Stimulated activated CD4-positive, alpha-beta T cell treated with anti-CD3 and anti-CD28 coated beads, Interleukin-1b, Interleukin-23, amount 100 ng/mL, for 24 hours (primary cell): ENCODE measurements at places on chromosomes 16 and 17.

DNA sequence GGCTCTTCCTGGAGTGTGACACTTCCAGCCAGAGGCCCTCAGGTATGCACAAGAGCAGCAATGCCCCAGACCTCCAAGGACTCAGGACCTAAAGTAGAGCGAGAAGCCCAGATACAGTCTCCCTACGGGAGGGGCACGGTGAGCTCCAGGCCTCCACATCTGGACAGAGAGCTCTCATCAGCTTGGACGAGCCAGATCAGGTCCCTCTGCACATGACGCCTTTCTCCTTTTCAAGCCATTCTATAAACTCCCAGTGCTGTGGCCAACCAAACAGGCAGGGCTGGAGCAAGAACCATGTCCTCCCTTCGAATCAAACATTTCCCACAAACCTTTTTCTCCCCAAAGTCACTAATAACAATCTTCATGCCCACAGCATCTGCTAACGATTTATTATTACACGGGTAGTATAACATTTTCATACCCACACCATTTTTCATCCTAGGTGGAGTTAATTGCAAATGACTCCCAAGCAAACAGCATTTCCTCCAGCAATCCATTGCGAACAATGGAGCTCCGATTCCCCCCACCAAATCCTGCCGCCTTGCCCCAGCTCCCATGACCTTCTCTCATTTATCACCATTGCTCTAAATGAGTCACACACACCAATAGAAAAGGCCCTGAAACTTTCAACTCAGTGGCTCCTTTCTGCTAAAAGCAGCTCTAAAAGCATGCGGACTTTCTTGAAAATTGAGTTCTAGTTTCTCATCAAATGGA, 24.2 kb upstream of the NLRP1 start:
- no peak for DNase-seq

GRCh38 chr17:49575679-49576087, at the start of gene NXPH3:
TSS of gene NXPH3 (plus strand) at chr17:49575871. CDS start at chr17:49576220, 349 bp downstream.
- DNase-seq = peak; percentile 46

GRCh38 chr16:27333104-27333503, 19.3 kb downstream of the IL4R start:
- DNase-seq = no peak

GRCh38 chr17:44209786-44210341, 9.6 kb downstream of the UBTF start:
- DNase-seq = no peak

DNA sequence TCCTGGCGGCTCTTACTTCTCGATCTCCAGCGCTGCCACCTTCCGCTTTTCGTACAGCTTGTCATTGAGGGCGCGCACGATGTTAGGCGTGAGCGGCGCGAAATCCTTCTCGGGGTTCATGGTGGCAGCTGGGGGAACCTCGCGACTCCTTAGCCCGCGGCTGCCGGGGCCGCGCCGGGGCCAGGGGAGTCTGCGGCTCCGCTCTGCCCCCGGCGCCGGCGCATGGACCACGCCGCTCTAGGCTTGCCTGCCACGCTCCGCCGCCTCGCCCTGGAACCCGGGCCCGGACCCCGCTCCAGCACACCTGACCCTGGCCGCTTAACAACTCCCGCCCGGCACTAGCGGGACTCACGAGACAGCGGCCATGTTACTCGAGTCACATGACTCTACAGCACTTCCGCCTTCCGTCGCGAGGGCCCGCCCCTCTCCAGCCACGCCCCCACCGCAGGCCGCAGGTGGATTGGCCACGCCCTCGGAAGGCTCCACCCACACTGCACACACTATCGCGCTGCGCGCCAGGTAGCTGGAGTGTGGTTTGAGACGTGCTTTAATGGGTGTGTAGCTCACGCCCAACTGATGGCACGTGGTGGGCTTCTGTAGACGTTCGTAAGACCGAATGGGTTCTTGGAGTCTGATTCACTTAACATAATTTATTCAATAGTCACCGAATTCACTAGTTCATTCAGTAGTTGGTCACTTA, at the start of gene VAC14:
VAC14 (minus strand) TSS at position 378 of the 700 bp plus-strand sequence; CDS start at position 120, 258 bp downstream.
- DNase-seq = peak; percentile 94

GRCh38 chr17:76417499-76418143, 33.2 kb downstream of the SPHK1 start:
- DNase-seq = no peak

- no peak for DNase-seq
Measured at GRCh38 chr17:45110676-45111611, 21.4 kb downstream of the PLCD3 start.

- DNase-seq = peak; percentile 51
Measured at GRCh38 chr16:27316038-27316680, 2.4 kb downstream of the IL4R start.

GRCh38 chr17:72118335-72119076, 2.3 kb upstream of the SOX9 start:
- DNase-seq = no peak

DNA sequence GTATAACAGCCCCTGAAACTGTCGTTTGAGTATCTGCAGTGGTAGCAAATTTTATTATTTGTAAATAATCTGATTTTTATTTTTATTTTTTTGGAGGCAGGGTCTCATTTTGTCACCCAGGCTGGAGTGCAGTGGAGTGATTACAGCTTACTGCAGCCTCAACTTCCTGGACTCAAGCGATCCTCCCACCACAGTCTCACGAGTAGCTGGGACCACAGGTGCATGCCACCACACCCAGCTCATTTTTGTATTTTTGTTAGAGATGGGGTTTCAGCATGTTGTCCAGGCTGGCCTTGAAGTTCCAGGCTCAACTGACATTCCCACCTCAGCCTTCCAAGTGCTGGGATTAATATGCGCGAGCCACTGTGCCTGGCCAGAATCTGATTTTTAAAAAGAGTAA, 2.8 kb downstream of the NDEL1 start:
- no peak for DNase-seq

GRCh38 chr16:3317315-3317999, 12.2 kb downstream of the ZNF75A start:
- DNase-seq = no peak

GRCh38 chr17:48297825-48298224, 132.2 kb downstream of the SKAP1 start:
- no peak for DNase-seq

GRCh38 chr16:81521141-81521626, 76.6 kb downstream of the CMIP start:
- peak; percentile 15 for DNase-seq

- no peak for DNase-seq
Measured at GRCh38 chr16:88369447-88370008, 13.2 kb upstream of the ZNF469 start.

DNA sequence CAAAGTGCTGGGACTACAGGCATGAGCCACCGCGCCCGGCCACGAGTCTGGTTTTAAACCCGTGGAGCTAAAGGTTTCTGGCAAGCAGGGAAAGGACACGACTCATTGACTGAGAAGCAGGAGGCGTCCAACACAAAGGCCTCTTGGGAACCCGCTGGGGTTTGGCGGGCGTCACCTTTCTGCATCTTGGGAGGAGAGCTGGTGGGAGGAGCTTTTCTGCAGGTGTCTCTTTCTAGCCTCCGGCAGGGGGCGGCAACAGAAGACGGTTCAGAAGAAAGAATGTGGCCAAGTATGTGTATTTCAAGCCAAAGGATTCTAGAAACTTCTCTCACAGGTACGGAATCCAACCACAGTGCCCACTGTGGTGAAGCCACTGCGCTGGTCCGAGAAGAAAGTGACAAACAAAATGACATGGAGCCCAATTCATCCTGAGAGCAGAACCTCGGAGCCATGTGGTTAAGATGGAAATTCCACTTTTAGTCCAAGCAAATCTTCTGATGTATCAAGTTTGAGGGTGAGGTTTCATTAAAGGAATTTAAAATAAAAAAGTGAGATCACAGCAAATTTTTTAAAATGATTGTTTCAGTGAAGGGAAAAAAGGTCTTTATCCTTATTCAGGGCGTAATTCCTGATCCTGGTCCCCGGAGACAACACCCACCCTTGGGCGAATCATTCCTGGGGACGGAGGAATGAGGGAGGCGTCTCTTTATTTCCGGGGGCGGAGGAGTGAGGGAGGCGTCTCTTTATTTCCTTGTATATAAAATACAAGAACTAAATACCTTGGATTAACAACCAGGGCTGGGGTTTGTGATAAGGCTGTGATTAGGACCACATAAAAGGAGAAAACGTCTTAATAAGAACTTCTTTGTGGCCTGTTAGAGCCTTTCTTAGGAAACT, 97.6 kb downstream of the MRM3 start:
- peak; percentile 37 for DNase-seq

DNA sequence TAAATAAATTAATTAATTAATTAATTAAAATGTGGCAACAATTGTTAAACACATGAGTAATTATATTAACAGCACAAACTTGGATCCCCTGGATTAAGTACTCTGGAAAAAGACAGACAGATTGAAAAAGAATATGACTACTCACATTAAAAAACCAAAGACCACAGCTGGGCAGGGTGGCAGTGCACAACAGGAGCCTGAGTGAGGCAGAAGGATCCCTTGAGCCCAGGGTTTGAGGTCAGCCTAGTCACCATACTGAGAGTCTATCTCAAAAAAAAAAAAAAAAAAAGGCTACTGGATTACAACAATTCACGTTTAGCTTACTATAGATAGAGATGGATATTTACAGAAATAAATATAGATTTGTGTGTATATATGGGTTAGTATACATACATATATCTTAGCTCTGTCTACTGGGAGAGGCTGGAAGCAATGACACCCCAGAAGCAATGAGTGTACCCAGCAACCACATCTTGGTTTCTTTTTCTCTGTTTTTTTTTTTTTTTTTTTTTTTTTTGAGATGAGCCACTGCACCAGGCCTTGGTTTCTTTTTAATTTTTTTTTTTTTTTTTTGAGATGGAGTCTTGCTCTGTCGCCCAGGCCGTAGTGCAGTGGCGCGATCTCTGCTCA, 10.6 kb upstream of the SUZ12 start:
- DNase-seq = no peak

DNA sequence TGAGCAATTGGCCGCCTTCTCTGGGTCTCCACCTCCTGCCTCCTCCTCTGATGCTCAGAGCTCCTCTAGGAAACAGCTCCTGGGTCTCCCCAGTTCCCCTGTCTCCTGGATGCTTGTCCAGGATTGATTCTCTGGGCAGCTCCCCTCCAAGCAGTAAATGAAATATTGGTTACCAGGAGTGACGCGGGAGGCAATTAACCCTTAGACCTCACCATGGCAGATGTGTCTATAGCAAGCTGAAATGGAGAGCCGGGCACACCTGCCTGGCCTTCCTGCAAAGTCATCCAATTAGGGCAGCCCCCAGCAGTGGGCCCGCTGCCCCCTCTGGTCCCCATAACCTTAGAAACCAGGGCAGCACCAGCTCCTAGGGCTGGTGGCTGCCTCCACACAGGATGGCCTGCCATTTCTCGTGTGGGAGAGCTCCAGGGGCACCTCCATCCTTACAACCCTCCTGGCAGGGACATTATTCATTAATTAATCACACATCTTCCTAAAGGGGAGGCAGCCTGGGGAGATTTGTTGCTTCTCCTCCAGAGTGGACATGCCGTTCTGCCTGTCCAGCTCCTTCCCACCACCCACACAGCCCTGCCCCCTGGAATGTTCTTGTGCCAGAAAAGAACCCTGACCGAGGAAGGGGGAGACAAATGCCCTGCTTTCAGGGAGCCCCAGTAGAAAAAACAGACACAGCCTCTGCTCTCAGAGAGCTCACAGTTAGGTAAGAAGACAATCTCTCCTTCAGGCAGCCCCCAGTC, 8.3 kb upstream of the KIF18B start:
- no peak for DNase-seq

GRCh38 chr17:8820311-8821010, 21.3 kb upstream of the MFSD6L start:
- DNase-seq = no peak

- DNase-seq = no peak
Measured at GRCh38 chr17:74637265-74637664, 13.7 kb upstream of the CD300E start.

GRCh38 chr17:45101883-45102811, 30.2 kb downstream of the PLCD3 start:
- DNase-seq = no peak

GRCh38 chr17:1153795-1154546, 25.8 kb downstream of the ABR start:
- no peak for DNase-seq
